ENCODE measurements at places on chromosomes 13 and 19.

DNA sequence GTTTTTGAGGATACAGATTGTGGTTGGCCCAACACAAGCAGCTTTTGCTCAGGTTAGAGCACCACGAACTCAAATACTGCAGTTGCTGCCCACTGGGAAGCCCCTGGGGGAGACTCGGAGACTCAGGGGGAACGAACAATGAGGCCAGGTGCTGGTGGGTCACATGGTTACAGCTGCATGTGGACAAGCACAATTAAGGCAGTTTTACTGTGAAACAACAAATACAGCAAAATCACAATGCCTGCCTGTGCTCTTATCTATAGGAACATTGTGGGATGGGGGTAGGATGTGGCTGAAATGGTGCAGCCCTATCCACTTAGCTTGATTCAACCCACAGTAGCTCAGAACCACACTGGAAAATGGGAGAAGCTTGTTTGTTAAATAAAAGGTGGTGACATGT is 119.7 kb upstream of the SPATA13 start:
- no peak for DNase-seq

GRCh38 chr19:23259961-23260360 is 9.8 kb upstream of the ZNF724 start:
- DNase-seq: no peak

DNA sequence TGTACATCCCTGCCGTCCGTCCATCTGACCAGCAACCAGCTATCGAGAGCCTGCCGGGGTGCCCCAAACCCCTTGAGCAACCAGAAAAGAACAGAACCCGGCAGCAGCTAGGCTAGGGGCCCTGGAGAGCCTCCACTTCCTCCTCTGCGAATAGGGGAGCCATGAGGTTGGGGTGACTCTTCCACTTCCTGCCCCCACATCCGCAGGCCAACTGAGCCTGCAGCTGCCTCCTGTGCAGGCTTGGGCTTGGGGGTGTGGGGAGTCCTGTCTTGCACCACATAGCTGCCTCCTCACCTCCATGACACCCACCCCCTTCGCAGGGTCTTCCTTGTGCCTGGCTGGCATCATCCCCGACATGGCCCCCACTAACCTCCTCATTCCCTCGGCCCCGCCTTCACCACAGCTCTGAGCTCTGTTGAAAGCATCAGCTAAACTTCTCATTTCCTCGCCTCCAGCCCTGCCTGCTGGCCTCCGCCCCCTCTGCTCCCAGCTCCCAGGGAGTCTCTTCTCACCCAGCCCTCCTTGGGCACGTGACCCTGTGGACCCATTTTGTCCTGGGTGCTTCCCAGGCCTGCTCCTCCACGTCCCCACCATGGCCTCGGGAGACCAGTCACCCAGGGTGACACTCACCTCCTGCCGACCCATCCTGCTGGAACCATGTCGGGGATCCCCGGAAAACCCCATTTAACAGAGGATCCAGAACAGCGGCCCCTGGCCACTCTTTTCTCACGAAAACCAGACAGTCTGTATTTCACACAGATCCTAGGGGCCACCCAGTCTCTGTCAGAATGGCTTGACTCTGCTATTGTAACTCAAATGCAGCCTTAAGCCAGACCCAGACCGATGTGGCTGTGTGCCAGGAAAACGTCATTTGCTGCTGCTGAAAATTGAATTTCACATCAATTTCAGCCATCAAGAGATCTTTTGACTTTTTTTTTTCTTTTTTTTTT is 50.4 kb downstream of the MYO9B start:
- peak; percentile 48 for DNase-seq

- DNase-seq: no peak
Measured at GRCh38 chr13:110913322-110914080, 1.4 kb downstream of the ANKRD10 start.

DNA sequence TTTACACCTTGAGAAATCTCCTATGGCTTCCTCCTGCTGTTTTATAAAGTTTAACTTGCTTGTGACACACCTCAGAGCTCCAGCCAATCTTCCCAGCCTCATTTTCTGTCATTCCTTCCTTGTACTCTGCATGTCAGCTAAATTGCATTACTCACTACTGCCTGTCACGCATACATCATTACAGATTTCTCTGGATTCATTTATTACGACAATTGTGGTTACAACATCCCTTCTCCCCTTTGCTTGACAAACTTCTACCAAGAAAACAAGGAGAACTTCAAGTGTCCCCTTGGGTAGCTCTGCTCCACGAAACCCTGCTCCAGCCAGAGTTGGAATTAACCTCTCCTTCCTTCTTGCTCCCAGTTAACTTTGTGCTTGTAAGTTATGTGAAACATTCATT is 22.0 kb upstream of the GPR18 start:
- no peak for DNase-seq

- DNase-seq: no peak
Measured at GRCh38 chr19:17617807-17618192, 62.4 kb downstream of the COLGALT1 start.

DNA sequence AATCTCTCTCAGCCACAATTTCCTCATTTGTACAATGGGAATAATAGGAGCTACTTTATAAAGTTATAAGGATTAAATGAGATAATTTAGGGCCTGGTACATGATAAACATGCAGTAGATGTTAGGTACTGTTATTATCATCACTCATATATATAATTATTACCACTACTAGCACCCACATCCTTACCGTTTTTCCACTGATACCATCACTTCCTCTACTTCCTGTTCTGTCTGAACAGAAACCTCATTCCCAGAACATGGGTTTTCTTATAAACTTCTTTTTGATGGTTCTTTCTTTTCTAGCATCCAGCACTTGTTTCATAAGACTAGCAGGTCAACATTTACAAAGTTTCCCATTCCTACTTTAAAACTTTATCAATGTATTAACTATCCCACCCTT is 6.3 kb downstream of the CDADC1 start:
- no peak for DNase-seq

DNA sequence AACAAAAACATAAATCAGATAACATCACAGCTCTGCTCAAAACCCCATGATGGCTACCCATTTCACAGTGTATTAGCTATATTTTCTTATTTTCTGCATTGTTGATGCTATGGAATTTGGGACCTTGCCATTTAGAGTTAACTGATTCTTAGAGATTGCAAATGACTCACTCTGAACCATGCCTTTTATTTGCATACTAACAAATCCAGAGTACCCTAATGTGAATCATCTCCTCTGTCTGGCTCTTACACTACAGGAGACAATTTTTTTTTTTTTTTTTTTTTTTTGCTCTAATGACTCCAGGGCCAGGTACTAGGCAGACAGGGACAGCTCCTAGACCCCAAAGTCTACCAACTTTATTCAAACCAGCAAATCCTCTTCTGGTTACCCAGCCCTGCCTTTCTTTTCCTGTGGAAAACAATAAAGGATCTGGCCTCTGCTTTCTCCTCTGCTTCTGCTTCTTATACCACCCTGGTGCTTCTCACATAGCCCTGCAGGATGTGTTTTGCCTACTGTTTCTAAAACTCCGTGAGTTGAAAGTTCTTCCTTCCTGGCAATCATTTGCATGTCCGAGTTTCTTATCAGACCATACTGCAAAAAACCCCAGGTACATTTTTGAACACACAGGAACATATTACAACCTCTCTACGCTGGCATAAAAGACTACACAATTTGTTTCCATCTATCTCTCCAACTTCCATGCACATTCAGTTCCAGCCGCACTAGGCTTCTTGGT is 10.6 kb upstream of the ZNF460 start:
- DNase-seq: no peak

GRCh38 chr13:36158611-36159010 is 27.4 kb upstream of the DCLK1 start:
- DNase-seq: no peak

GRCh38 chr13:28297341-28297740 is 159.0 kb downstream of the PAN3 start:
- DNase-seq: no peak

DNA sequence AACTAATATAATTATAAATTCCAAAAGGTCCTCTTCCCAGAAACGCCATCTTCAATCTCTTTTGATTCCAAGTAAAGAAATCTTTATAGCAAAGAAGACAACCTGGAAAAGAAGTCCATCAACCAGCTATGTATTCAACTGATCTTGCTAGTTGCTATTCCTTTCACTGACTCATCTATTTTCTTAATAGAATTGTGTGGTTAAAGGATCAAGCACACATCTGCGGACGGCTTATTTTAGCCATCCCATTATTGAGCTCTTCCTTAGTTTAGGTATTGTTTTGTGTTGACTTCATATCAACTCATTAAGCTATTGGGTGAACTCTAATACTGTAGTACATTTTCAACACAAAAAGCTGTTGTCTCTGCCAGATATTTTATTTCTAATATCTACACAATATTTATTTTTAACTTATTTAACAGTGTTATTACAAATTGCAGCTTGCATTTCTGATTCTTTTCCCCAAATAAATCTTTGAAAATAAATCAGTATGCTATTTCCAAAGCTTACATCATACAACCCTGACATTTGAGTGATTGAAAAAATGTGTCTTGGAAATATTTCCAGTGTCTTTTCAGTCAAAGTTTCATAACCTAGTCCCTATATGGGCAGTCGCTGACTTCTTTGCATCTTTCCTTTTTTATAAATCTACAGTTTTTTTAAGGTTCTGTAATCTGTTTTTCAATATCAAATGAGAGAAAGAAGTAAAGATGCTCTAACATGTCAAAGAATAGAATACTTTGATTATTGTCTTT is 158.8 kb upstream of the SPRY2 start:
- DNase-seq: no peak

- no peak for DNase-seq
Measured at GRCh38 chr13:49560270-49561061, 24.9 kb downstream of the RCBTB1 start.

DNA sequence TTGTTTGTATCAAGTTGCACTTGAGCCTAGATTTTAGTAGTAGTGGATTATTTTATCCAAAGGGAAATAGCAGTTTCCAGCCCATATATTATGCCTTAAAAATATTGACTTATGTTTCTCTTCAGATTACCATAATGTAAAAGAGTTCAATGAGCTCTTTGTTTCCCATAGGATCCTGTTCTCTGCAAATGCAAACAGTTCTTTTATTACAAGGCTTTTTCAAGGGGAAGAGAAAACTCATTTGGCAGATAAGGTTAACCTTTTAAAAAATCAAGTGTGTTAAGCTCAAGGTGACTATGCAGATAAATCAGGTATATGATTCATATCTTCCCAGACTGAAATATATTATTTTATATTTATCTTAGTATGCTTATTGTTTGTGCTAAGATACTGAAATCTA is 961.2 kb upstream of the SPRY2 start:
- no peak for DNase-seq

DNA sequence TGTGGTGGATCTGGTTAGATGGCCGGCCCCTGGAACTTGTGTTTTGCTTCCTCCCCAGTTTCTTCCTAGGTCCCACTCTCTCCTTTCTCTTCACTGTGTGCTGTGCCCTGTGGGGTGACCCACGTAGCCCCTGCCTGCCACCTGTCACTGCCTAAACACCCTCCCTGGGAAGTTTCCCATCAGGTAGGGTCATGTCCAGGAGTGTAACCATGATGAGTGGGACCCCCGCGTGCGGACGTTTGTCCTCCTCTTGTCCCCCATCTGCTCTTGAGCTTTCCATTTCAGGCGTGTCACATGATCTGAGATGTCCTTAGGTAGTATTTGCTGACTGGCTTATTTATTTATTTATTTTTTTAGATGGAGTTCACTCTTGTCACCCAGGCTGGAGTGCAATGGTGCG is 61.3 kb downstream of the ARHGEF7 start:
- DNase-seq: no peak

- DNase-seq: no peak
Measured at GRCh38 chr19:50843701-50844221, 10.4 kb upstream of the KLK15 start.

- DNase-seq: no peak
Measured at GRCh38 chr13:21075379-21076249, 14.2 kb upstream of the LATS2 start.

DNA sequence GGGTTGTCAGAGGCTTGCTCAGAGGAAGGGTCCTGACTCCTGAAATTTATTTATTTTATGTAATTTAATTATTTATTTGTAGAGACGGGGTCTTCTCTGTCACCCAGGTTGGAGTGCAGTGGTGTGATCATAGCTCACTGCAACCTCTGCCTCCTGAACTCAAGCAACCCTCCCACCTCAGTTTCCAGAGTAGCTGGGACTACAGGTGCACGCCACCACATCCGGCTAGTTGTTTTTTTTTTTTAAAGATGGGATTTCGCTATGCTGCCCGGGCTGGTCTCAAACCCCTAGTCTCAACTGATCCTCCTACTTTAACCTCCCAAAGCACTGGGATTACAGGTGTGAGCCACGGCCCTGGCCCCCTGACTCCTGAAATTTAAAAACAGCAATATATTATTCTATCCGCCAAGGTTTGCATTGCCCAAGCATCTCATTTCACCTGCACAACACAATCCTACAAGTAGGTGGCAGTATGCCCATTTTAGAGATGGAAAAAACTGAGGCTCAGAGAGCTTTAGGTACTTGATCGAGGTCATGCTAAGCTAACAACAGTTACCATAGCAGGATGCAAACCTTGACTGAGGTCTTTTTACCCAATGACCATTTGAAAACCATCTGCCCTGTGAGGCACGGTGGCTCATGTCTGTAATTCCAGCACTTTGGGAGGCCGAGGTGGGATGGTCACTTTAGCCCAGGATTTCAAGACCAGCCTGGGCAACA is 18.1 kb downstream of the ARHGEF18 start:
- DNase-seq: no peak

DNA sequence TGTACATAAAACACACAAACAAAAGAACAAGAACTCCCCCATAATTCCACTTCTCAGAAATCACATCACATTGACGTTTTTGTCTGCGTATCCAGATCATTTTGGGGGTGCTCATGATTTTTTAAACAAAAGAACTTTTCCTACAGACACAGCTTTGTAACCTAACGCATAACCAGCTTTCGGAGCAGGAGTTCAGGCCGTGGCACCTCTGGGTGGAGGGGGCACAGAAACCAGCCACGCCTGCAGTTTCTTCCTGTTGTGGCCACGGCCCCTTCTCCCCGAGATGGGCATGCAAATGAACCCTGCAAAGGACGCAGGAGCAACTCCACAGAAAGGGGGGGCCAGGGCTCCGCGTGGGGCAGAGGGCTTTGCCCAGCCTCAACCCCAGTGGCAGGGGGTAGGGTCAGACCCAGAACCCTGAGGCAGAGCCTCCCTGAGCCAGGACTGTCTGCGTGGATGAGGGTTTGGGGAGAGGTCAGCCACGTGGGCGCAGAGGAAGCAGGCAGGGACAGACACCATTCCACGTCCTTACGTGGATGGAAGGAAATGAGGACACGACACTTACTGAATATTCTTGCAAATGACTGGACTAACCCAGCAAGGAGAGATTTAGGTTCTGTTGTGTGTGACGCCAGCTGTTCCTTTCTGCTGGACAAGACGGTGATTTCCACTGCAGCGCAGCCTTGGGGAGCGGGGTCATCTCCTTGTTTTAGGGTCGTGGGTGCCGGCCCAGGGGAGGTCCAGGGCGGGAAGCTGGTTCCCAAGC is 64.4 kb downstream of the RASA3 start:
- no peak for DNase-seq

DNA sequence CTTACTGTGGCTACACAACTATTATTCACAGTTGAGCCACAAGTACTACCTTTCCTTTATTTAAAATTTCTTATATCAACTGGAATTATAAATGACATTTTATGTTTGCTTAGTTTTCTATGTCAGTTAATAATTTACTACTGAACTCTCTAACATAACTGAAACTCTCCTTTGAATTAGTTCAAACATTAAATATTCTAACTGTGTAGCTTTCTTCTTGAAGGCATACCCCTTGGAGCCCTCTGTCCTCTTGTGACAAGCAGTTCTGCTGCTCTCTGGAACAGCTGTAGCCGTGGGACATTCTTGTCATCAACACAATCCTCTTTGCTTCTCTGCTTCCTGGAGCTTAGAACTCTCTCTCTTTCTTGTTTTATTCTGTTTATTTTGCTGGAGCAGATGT is 244.8 kb downstream of the NHLRC3 start:
- DNase-seq: no peak

- DNase-seq: no peak
Measured at GRCh38 chr13:97935071-97935470, 18.4 kb upstream of the IPO5 start.

Data from stimulated activated CD4-positive, alpha-beta T cell treated with anti-CD3 and anti-CD28 coated beads, Interleukin-4, amount 100 ng/mL, for 48 hours (primary cell).